ENCODE measurements at places on chromosomes 16 and 17.
A peak's percentile ranks its signal among the peaks of the same experiment; 100 is the strongest.

GRCh38 chr16:63442246-63442645 lies 1406.0 kb upstream of the CDH8 start:
- no peak for DNase-seq

DNA sequence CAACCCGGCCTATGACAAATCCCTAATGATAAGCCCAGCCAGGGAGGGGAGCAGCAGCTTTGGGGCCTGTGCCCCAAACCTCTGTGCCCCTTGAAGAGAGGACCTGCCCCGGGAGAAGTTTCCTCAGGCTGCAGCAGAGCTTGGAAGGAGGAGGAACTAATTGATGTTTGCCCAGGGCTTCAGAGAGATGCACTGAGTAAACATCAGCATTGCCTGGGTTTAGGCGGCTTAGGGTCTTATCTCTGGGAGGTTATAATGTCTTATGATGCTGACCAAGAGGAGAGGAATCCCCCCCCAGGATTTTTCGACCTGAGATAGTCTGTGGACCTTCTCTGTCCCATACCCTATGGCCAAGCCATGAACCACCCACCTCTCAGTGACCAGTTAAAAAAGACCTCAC lies 148.7 kb upstream of the SDK2 start:
- no peak for DNase-seq

- no peak for DNase-seq
These were observed 8.7 kb downstream of the GRN start for GRCh38 chr17:44353672-44354331.

- no peak for DNase-seq
These were observed 2.3 kb downstream of the BANP start for GRCh38 chr16:87953308-87954215.

GRCh38 chr17:9054126-9054975 lies 33.0 kb downstream of the NTN1 start:
- no peak for DNase-seq

GRCh38 chr17:43211480-43212402 lies at the start of gene TMEM106A:
TSS of gene TMEM106A (plus strand) at chr17:43211875. CDS start at chr17:43213042, 1,167 bp downstream.
- DNase-seq: peak; percentile 71

DNA sequence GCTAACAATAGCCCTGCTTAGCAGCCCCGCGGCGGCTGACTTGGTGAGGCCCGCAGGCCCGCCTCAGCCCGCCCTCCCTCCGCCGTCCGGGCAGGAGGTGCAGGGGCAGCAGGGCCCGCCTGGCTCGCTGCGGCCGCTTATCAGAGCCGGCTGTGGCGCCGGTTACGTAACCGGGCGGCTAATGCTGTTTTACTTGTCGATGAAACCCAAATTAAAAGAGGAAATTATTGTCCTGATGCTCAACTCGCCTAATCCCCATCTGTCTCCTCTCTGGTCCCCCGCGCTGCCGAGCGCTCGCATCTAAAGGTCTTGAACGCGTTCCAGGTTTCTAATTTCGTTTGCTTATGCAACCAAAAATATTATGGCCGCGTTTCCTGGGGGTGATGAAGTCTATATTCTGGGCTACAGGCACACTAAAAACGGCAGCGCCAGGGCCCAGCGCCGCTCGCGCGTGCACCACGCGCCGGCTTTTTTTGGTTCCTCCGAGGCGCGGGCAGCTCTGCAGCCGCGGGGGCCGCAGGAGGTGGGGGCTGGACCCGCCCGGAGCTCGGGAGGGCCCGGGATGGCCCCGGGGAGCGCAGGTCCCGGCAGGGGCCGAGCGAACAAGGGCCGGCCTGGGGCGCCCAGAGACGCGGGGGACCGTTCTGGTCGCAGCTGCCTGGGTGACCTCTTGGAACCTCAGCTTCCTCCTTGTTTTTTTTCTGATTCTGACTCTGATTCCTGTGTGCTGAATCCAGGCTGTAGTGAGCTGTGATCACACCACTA lies 65.2 kb upstream of the TOB1 start:
- no peak for DNase-seq

DNA sequence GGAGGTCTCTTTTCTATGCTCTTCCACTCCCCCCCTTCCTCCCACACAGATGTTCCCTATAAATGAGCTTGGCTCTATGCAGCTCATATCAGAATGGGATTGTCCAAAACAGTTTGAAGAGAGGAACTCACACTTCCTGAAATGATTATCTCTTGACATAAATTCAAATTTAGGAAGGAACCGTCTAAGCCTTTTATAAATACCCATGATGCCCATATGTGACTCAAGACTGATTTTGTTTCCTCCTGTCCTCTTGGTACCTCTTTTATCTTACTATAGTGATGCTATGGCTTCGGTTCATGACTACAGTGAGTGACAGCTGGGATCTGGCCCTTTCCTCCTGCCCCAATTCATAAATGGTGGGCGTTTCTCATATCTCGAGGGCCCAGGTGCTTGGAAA lies 16.6 kb upstream of the TERF2 start:
- no peak for DNase-seq

- no peak for DNase-seq
These were observed 1.0 kb downstream of the MCRIP1 start for GRCh38 chr17:81831957-81832607.

DNA sequence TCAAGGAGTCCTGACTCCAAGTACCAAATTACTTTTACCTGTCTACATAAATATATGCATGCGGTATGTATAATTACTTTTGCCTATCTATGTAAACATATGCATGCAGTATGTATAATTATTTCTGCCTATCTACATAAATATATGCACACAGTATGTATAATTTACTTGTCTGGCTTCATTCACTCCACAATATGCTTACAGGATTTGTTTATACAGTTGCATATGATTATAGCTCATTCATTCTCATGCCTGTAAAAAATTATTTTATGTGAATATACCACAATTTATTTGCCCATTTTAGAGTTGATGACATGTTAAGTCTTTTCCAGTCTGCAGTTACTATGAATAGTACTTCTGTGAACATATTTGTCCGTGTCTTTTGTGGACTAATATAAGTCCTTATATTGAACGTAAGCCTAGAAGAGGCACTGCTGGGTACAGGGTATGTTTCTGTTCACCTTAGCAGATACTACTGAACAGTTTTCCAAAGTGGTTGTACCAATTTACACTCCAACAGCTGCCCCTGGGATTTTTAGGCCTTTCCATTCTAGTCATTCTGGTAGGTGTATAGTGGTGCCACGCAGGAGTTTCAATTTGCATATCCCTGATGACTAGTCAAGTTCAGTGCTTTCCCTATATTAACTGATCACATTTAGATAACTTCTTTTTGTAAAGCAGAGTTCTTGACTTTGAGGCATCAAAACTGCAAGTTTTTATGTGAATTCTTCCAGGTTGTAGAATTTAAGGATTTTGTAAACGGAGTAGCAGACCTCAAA lies 47.0 kb downstream of the MARVELD3 start:
- no peak for DNase-seq

GRCh38 chr16:68873635-68874471 lies 30.5 kb downstream of the TANGO6 start:
- DNase-seq: no peak

GRCh38 chr17:49210158-49211029 lies at the start of the genes ABI3 and GNGT2:
TSS of gene ABI3 (plus strand) at chr17:49210707. CDS start at chr17:49210725, 18 bp downstream.
TSS of gene GNGT2 (minus strand) at chr17:49210574. CDS start at chr17:49207422, 3,152 bp downstream.
- DNase-seq: no peak

DNA sequence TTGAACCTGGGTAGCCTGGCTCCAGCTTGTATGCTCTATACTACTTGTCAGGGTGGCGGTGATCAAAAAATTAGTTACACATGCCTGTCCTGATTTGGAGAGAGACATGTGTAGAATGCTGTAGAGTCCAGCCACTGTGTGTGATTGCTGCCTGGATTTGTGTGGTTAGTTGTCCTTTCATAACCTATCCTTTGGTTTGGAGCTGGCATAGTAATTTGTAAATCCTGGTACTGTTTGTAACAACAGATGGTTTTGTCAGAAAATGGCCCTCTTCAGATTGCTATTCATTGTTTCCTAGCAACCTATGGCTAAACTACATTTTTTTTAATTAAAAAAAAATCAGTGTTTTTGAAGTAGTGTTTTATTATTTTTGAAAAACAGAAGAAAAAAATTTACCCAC lies 30.5 kb downstream of the ETV4 start:
- no peak for DNase-seq

DNA sequence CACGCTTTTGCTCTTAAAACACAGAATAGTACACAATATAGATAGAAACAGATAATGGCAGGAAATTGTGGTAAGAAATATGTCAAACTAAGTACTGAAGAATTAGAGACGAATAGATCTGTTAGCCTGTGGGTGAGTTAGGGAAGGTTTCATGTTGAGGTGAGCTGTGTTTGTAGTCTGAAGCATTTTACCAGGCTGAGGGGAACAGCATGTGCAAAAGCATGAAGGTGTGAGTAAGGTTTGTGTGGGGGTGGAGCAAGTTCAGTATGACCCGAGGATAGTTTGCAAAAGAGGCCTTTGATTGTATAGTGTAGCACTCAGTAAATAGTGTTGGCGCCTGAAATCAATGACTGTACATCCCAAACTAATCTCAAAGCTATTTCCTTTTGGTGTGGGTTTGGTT lies 13.8 kb downstream of the IGSF6 start:
- no peak for DNase-seq

DNA sequence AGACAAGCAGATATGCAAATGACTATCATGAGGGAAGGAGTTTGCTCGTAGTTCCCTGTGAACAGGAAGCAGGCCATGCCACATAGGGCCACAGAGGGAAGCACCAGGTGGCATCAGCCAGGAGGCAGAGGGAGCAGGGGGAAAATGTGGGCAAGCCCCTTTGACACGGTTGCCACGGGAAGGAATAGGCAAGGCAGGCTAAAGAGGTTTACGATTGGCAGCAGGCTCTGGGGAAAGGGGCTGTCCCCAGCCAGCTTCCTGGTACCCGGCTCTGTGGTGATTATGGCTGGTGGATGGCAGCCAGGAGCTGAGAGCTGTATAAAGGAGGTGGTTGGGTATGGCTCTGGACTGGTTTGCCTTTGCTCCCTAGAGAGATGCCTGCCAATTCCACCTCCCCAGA lies 848 bp downstream of the CES3 start:
- DNase-seq: no peak

GRCh38 chr16:82152641-82153112 lies 17.3 kb downstream of the MPHOSPH6 start:
- no peak for DNase-seq

DNA sequence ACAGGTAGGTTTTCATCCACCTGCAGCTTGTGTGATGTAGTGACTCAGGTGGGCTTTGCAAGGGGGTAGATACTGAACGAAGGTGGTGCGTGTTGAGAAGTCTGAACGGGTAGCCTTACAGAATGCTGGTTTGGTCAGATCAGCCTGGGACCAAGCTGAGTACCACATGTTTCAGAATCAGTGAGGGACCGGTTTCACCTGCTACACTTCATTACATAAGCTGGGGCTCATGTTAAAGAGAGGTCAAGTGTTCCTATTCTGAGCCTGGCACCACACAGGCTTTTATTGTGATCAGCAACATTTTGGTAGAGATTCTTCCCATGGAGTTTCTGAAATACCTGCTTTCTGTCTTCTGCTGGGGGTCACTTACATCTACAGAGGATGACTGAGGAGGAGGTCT lies 207.4 kb upstream of the EEF2KMT start:
- DNase-seq: no peak

GRCh38 chr16:22941970-22942501 lies 128.1 kb downstream of the HS3ST2 start:
- DNase-seq: no peak

GRCh38 chr16:15652293-15653001 lies 2.4 kb downstream of the NDE1 start:
- DNase-seq: no peak

DNA sequence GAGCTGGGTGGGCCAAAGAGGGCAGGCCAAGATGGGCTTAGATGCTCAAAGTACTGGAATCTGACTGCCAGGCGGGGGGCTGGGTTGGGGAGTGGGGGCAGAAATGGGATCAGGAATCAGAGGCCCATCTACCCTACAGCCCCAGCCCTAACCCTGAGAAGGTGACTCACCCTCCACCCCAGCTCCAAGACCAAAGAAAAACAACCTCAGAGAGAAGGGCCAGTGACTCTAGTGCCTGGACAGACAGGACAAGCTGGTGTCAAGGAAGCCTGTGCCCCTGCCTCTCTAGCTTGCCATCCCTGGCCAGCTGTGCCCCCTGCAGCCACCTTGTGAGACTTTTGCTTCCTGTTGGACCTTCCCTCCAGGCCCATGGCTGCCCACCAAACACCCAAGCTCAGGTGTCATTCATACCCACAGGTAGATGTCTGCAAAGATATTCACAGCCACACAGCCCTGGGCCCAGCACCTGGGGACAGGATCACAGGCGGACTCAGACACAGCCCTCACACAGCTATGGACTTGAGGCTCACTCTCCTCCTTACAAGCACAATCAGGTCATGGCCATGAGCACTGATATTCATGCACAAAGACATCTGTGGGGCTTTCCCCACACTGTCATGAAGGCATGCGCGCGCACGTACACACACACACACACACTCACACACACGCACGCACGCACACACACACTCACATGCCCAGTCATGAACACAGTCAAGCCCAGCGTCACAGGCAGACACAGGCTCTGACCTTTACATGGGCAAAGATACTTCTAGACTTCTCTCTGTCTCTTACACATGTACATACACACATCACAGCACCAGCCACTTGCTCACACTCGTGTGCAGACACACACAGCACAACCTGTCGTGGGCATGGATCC lies 2.8 kb downstream of the WNT3 start:
- no peak for DNase-seq

Data from right renal pelvis (tissue), 4 donors.